ENCODE measurements at places on chromosomes 2 and 18.

- no peak for DNase-seq
Measured at GRCh38 chr2:74572178-74572925, 17.8 kb downstream of the DOK1 start.

- DNase-seq = no peak
Measured at GRCh38 chr2:46147626-46148368, 149.4 kb upstream of the EPAS1 start.

GRCh38 chr18:43650426-43650825 is 373.1 kb upstream of the SYT4 start:
- DNase-seq = no peak

- DNase-seq = no peak
Measured at GRCh38 chr18:56489893-56490292, 148.5 kb downstream of the TXNL1 start.

Data from stimulated activated CD8-positive, alpha-beta memory T cell treated with anti-CD3 and anti-CD28 coated beads, Interleukin-7, amount 100 ng/mL, for 48 hours (primary cell).